ENCODE measurements at places on chromosomes 16 and 17.

DNA sequence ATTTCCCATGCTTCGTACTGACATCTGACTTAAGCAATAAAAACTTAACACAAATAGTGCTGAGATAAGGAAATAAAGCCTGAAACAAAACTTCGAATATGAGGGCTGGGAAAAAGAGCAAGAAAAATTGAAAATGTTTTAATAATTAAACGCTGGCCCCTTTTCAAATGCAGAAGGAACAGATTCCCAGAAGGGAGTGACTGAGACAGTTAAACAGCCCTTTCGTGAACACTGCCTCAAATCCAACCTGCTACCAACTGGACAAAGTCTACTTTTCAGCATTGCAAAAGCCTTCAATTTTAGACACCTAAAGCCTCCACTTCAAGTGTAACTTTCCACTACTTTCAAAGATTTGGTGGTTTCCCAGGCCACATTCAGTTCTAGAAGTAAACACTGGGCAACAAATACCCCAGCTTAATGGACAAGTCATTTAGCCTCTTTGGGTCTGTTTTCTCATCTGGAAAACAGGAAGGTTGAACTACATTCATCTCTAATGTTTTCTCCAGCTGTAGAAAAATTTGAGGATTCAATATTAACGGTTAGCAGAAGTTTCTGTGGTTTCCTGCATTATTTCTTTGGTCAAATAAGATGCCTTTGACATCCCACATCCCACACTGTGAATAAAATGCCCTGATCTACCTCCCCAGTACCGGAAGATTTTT lies 11.8 kb downstream of the RFFL start:
- DNase-seq = no peak

GRCh38 chr16:87550495-87550961 lies 51.8 kb upstream of the JPH3 start:
- DNase-seq = peak; percentile 15

DNA sequence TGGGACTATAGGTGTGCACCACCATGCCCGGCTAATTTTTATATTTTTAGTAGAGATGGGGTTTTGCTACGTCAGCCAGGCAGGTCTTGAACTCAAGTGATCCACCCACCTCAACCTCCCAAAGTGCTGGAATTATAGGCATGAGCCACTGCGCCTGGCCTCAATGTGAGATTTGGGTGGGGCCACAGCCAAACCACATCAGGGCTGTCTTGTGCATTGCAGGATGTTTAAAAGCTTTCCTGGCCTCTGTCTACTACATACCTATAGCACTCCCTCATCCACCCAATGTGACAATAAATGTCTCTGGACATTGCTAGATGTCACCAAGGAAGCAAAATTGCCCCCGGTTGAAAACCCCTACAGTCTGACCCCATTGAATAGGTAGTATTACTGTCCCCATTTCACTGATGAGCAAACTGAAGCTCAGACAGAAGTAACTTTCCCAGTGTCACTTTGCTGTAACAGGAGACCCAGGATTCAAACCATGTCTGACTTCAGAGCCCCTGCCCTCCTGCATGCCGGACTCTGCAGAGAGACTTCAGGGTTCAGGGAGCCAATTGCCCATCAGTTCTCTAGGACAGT lies 3.6 kb upstream of the MAP3K14 start:
- no peak for DNase-seq

DNA sequence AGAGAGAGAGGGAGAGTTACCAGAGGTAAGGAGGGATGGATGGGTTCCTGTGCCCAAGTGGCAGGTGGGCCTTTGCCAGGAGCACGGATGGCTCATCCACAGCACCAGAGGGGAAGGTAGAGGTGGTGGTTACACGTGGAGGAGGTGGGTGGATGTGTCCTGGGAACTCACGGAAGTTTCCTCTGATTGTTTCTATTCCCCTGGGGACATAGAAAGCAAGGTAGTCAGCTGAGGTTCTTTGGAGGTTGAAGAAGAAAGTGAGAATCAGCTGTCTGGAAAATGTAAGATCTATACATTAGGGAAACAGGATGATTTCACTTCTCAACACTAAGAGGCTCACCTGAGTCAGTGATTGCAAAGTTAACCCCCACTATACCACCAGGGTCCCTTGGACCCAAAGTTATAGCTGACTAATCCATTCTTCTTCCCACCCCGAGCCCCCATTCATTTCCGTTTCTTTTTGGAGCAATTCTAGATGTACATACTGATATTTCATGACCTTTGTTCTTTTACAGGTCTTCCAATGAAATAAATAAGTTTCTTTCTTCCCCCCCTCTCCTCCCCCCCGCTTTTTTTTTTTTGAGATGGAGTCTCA lies 27.5 kb upstream of the ARL4D start:
- DNase-seq = no peak

DNA sequence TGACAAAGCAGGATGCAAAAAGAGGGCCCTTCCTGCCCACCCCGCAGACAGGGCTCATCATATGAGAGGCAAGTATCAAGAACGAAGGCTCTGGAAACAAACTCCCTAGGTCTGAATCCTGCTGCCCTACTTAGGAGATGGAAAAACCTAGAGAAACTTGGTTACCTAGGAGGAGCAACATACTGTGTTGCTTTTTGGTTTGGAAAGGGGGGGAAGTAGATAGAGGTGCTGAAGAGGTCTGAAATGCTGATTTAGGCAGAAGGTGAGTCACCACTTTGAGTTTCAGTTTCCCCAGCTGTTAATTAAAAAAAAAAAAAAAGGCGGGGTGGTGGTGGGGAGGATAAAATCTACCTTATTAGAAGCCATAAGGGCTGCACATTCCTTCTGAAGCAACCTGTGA lies 1.5 kb downstream of the N4BP1 start:
- DNase-seq = no peak

GRCh38 chr16:13110124-13110796 lies 208.9 kb downstream of the SHISA9 start:
- DNase-seq = no peak

DNA sequence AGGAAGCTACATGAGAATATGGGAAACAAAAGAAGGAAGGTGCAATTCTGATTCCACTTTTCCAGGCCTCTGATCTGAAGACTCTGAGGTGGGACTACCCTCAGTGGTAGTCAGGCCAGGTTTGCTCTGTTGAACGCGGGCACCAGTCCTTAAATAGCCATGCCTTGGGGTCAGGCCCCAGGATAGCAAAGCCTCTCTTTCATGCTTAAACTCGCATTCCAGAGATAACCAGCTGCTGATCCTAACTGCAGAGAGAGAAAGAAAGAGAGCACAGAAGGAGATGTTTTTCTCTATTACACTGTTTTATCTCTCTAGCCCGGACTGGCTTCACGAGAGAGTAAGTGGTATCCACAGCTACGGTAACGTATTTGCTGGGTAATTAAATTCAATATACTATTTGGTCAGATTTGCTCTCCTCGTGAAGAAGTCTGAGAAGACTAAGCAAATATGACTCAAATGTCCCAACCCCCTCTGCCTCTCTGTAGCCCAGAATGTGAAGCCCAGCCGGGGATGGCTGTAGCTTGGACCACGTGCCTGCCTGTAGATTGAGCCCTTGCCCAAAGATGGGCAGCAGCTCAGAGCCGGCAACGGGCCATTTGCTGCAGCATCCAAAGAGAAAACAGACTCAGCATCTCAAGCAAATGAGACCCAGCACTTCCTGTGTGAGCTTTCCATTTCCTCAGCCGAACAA lies 122.2 kb downstream of the SMG6 start:
- no peak for DNase-seq

GRCh38 chr16:12395268-12395667 lies 408.4 kb downstream of the CPPED1 start:
- DNase-seq = peak; percentile 29

GRCh38 chr17:35088356-35088880 lies 24.9 kb upstream of the RFFL start:
- DNase-seq = peak; percentile 87

DNA sequence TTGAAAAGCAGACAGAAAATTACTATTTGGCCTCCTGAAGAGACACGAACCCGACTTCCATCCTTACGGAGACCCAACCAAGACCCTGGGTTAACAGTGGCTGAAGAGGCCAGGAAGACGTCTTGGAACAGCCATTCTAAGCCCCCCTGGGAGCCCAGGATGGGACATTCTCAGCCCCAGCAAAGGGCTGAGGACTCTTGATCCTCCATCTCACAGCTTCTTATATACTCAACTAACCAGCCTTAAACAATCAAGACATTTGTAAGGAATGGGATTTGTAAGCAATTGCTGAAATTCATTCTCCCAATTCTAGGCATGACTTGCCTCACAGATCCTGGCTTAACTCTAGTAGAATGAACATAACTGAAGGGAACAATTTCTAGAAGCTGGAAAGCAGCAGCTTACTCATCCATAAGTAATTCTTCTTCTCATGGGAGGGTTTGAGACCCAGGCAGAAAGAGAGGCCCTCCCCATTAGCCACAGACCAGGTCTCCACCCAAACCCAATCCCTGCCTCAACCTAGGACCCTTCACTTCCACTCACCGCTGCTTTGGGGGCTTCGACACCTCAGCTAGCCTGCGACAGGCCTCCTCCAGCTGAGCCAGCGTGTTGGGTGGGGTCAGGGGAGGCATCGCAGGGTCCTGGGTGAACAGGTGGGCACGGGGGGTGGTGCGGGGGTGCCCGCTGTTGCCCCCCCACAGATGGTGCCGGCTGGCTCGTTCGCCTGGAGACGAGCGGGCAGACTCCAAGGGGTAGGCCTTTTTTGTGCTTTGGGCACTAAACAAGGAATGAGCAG lies 25.5 kb downstream of the AXIN2 start:
- no peak for DNase-seq

- no peak for DNase-seq
These were observed 18.3 kb upstream of the RPTOR start for GRCh38 chr17:80526116-80526910.

DNA sequence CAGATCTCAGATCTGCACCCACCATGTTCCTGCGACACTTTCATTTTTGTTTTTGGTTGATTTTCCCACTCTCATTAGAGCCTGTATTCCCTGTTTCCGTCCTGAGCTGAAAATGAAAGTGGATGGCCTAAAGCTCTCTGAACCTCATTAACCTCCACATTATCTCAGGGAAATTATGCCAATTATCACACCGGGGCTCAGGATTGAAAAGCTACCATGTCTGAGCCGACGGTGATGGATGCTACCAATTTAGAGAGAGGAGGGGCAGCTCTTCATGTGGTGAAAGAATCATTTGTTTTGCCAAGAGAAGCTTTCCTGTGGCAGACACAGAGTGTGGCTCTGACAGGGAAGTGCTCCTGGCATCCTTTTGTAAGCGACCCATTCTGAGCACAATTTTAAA lies 410.4 kb upstream of the CDH11 start:
- DNase-seq = peak; percentile 48

Data from NCI-H69 (cell line).